ENCODE measurements at places on chromosomes 12 and 14.
A peak's percentile ranks its signal among the peaks of the same experiment; 100 is the strongest.

DNA sequence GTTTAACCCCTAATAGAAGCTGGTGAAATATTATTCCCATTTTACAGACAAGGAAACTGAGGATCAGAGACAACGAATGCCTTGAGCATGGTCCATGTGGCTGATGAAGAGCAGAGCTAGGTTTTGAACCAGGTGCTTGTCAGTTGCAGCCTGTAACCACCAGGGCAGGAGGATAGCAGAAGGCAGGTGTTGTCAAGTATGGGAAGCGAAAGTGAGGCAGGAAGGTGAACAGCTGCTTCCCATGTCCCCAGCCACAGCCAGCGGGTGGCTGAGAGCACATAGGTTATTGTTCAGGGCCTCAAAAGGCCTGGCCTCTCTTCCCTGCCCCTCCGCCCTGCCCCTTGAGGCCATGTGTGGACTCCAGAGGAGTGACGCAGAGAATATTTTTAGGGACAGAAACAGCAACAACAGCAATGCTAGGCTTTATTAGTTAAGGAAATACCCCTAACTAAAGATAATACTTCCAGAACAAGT is 39.6 kb downstream of the IQSEC3 start:
- no peak for DNase-seq

DNA sequence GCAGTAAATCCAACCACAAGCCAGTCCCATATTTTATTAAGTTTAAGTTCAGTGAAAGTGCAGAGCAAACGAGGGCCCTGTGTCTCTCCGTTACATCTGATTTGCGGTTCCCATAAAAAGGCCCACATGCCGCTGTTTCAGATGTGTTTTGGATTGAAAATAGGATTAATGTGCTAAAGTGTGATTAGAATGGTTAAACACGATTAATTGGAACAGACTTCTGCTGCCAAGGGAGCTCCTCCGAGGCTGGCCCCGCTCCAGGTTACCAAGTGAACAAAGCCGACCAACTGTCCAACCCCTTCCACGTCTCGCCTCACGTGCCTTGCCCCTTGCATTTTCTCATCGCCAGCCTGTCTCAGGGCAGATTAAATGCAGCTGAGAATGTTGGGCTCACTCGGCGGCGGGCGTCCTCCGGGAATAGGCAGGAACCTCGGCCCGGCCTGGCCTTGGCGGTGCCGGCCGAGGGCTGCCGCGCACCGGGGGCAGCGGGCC is 166.5 kb upstream of the GSC start:
- DNase-seq, result peak; percentile 86

- DNase-seq, result no peak
These were observed 21.6 kb downstream of the C12orf71 start for GRCh38 chr12:27060740-27061139.

DNA sequence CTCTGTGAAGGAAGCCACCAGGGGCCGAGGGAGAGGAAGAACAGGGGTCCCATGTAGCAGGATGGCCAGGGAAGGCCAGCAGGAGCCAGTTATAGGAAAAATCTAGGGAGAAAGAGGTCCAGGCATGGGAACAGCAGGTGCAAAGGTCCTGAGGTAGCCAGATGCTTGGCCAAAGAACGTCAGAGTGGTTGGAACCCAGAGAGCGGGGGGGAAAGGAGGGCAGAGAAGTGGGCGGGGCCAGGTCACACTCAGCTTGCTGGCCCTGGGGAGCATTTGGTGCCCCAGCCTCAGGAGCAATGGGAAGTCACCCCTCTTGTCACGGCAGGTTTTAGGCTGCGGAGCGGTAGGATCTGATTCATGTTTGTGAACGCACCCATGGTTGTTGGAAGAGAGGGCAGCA is 180.5 kb downstream of the PHETA1 start:
- DNase-seq, result no peak

DNA sequence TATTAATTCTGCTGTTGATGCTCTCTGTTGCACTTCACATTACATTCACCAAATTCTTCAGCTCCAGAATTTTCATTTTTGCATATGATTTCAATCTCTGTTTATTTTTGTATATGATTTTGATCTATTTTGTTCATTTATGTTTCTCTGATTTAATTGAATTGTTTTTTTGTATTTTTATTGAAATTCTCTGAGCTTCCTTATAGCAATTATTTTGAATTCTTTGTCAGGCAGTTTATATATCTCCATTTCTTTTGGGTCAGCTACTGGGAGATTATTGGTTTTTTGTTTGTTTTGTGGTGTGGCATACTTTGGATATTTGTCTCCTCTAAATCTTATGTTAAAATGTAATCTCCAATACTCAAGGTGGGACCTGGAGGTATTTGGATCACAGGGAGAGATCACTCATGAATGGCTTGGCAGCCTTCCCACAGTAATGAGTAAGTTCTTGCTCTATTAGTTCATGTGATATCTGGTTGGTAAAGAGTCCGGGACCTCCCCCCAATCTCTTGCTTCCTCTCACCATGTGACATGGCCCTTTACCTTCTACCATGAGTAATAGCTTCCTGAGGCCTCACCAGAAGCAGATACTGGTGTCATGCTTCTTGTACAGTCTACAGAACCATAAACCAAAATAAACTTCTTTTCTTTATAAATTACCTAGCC is 8.7 kb upstream of the TCL1A start:
- no peak for DNase-seq

DNA sequence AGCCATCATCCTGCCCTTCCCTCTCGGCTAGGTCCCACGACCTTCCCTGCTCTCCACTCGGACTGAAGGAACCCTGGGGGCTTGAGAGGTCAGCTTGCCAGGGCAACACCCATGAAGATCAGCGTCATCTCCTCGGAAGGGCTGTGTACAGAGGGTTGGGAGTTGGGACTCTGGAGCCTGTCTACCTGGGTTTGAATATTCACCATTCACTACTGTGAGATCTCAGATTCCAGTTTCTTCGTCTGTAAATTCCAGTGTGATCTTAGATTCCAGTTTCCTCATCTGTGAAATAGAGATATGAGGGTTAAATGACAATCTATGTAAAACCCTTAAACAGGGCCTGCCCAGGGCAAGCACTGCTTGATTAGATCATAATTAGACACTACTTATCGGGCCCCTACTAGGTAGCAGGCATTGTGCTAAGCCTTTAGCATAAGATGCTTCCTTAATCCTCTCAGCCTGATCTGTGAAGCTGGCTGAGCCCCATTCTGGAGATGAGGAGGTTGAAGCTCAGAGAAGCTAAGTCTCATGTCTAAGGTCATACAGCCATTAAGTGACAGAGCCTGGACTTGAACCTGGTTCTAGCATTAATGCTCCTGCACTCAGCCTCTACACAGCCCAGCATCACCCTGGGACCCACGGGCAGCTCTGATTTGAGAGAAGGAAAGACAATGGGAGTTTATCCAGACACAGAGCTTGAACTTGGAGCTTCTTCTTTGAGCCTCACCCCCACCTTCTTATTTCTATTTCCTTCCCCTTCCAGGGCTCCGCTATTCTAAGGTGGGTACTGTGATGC is 612 bp upstream of the ZDHHC22 start:
- no peak for DNase-seq

DNA sequence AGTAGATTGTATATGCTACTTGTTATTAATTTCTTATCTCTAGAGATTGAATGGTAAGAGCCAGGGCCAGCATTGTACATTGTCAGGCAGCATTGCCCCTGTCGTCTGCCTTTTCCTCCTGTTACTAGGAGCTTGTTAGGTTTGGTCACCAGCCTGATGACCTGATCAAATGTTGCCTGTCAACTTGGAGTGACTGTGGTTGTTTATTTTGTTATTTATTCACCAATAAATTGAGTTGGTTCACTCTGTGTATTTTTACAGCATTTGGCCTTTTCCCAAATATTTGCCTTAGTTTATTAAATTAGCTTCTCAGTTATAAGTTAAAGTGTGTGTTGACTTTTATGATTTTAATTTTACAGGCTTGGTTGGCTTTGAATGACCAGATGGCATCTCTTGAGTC is 88.4 kb downstream of the PRKCH start:
- no peak for DNase-seq

DNA sequence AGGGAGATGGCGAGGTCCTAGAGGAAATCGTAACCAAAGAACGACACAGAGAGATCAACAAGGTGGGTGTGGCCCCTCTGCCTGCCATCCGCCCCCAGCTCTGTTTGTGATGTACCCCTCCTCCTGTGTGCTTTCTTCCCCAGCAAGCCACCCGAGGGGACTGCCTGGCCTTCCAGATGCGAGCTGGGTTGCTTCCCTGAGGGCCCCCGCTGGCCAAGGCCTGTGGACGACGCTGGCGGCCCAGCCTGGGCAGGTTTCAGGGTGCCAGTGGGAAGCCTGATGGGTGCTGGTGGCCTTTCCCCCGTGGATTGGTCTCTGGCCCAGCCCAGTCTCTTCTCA is 2.0 kb downstream of the ARL6IP4 start:
- DNase-seq, result peak; percentile 60

DNA sequence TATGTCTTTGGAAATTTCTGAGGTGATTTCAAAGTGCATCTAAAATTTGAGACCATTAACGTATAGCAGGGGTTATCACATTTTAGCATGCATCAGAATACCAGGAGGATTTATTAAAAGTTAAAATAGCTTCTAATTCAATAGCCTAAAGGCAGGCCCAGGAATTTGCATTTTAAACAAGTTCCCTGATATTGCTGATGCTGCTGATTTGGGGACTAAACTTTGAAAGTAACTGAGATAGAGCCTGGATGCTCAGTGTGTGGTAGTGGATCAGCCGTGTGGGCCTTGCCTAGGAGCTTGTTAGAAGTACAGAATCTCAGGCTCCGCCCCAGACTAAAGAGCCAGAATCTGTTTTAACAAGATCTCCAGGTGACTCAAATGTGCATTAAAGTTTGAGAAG is 375.0 kb upstream of the FBXO33 start:
- no peak for DNase-seq

DNA sequence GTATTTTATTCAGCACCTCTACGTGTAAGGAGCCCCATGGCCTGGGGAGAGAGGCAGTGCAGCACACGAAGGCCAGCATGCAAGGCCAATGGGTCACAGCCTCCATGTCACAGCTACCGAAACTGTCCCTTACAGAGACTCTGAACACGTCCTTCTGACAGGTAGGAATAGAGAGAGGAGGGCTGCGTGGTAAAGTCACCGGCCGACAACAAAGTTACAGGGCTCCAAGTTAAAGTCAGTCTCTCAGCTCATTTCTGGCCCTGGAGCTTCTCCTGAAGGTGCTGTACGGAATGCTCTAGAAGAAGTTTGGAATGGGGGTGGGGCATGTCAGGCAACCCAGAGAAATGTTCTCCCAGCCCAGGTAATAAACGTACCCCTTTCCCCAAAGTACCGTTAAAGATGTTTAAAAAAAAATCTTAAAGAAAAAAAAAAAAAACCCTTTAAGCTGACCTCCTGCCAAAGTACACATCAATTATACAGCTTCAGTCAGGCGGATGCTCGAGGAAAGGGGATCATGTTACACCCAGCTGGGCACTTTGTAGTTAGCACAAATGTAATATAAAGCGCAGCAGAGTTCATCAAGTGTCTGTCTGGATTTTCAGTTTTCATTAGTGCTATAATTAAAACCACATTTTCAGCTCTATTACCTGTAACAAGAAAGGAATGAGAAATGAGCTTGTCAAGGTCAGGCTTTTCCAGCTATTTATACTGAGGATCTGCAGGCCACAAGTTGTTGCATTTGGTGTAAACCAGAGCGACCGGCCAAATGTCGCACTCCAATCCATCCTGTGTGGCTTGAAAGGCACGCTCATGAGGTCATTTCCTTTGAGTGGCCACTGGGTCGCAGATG is 53.3 kb upstream of the CDKN3 start:
- no peak for DNase-seq

- no peak for DNase-seq
These were observed 146.0 kb downstream of the FLRT2 start for GRCh38 chr14:85675957-85676356.

DNA sequence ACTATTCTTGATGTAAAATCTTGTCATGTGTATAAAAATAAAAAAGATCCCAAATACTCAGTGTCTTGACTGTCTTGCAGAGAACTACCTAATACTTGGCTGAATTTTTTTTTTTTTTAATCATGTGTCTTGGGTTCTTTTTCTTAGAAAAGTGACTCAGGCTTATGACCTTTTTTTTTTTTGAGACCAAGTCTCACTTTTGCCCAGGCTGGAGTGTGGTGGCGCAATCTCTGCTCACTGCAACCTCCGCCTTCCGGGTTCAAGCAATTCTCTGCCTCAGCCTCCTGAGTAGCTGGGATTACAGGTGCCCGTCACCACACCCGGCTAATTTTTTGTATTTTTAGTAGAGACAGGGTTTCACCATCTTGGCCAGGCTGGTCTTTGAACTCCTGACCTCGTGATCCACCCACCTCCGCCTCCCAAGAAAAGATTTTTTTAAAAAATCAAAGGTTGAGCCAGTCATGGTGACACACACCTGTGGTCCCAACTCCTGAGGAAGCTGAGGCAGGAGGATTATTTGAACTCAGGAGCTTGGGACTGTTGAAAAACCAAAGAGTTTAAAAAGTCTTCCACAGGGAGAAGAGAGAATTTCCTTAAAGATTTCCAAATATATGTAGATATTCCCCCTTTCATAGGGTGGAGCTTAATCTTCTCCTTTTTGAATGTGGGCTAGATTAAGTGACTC is 17.7 kb upstream of the TDG start:
- no peak for DNase-seq

GRCh38 chr12:29492891-29493290 is 4.6 kb downstream of the OVCH1 start:
- no peak for DNase-seq

DNA sequence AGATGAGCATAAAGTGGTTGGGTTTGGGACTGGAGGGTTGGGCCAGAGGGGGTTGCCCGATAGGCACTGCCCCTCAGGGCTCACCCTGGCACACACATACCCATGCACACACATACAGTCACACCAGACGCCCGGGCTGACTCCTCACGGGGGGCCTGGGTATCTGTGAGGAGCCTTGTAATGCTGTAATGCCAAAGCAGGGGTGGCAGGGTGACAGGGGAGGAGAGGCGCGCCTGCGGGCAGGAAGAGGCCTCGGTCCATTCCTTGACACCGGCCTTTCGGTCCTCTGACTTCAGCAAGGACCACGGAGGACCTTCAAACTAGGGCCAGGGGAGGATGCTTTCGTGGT is 375 bp downstream of the FAIM2 start:
- no peak for DNase-seq

- DNase-seq, result no peak
These were observed 437.1 kb downstream of the NPAS3 start for GRCh38 chr14:33375786-33376185.

DNA sequence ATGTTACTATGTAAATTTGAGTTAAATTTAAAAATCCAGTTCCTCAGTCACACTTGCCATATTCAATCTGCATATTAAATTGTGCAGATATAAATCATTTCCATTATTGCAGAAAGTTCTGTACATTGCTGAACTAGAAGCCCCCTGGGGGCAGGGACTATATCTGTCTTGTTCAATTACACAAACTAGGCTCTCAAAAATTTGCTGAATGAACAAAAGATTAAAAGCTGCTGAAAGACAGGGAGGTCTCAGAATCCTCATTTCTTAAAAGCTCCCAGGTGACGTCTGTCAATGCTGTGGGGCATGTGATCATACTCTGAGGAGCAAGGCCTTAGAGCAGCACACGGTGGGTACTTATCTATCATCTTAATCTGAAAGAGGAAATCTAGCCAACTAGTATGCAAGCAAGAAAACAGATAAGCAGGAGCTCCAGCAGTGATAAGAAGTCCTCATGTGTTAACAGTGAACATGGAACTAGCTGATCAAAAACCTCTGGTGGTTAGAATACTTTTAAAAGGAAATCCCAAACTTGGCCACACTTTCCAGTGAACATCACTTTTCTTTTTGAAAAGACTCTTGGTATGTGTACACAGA is 60.5 kb downstream of the APPL2 start:
- no peak for DNase-seq

- DNase-seq, result no peak
These were observed 195.0 kb downstream of the PHLDA1 start for GRCh38 chr12:75836533-75836932.

- DNase-seq, result no peak
These were observed 37.3 kb upstream of the ADGRD1 start for GRCh38 chr12:130916241-130916911.

Data from suprapubic skin (tissue), 4 donors.